ENCODE measurements at places on chromosomes 2 and 18.

DNA sequence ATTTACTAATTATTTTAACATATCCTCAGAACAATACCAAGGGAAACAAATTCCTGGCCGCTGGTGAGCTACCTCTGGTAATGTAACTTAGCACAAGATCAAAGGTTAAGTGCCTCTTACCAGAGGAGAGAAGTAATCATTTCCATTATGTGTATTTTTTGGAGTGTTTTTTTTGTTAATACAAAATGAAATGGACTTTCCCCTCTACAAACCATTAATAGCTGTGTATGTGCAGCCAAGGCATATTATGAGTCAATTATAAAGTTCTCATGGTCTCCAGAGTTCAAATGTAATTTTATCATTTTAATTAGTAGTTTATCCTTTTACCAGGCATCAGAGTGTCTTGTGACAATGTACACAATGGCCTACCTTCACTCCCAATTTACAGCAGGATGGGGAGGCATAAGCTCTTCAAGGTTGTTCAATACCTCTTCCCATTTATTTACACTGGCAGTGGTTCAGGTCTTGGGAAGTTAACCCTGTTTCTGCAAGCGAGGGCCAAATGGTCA lies 242.2 kb downstream of the TGIF1 start:
- no peak for DNase-seq

DNA sequence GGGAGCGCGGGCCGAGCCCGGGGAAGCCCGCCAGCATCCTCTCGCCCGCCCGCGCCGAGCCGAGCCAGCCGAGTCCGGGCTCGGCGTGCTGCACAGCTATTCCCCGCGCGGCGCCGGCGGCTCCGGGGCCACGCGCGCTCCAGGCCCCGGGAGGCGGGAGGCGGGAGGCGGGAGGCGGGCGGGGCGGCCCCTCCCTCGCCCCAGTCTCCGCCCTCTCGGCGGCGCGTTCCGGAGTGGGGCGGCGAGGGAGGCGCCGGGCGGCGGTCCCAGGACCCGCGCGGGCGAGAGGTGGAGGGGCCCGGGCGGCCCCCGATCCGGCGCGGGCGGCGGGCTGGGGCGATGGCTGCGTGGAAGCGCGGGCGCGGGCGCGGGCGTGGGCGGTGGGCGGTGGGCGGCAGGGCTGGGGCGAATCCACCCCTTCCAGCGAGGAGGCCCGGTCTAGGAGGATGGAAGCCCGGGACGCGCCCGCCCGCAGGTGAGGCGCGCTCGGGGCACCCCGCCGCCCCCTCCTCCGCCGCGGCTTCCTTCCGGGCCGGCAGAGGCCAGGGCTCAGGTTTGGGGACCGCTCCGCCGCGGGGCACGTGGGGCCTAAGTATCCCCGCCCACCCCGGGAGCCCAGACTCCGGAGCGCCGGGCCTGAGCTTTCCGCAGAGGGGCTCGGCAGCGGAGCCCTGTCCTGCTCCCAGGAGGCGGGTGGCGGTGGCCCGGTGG lies at the start of gene ADCY3:
TSS of gene ADCY3 (minus strand) at position 140 of the 711 bp plus-strand sequence. CDS start 1,250 bp downstream, outside the sequence.
- DNase-seq = peak; percentile 60

GRCh38 chr2:241799522-241800197 lies 9.3 kb upstream of the NEU4 start:
- DNase-seq = no peak

- DNase-seq = no peak
These were observed 377.3 kb downstream of the LNPK start for GRCh38 chr2:175624785-175625184.

- no peak for DNase-seq
These were observed 108.7 kb upstream of the SLC39A10 start for GRCh38 chr2:195548198-195548940.

GRCh38 chr2:144456680-144457079 lies 63.2 kb downstream of the ZEB2 start:
- DNase-seq = peak; percentile 87

DNA sequence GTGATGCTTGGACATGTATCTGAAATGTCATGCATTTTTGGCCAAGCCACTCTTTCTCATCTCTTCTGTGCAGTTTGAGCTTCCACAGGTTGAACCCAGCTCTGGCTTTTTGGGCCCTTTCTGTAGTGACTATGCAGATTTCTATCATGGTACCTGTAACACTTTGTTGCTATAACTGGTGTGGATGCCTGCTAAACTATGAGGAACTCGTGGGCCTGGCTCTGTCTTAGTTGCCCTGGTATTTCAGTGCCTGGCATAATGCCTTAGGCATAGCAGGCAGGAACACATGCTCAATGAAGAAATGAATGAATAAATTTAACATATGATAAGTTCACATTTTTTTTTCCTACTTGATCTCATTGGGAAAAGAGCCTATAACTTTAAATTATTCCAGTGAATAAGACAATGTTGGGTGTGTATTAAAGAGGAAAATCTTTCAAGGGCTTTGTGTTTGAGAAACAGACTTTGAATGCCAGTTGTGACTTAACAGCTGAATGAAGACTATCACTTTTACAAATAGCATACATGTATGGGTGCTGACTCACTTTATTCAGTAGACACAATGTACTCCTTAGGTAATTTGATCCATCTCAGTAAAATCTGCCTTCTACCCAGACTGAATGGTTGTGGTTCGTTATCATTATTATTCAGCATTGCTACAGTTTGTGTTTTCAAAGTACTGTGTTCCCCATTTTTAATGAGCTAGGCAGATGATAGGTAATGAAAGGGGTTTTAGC lies 86.4 kb upstream of the MAP4K3 start:
- DNase-seq = peak; percentile 89

- DNase-seq = no peak
These were observed 15.2 kb upstream of the AGFG1 start for GRCh38 chr2:227456772-227457171.

GRCh38 chr2:40113272-40113968 lies 334.4 kb upstream of the THUMPD2 start:
- DNase-seq = peak; percentile 91

- DNase-seq = no peak
These were observed 11.1 kb downstream of the OBSL1 start for GRCh38 chr2:219560037-219560892.

- peak; percentile 52 for DNase-seq
These were observed 107.3 kb downstream of the PLCL1 start for GRCh38 chr2:197911667-197912066.

- peak; percentile 27 for DNase-seq
These were observed 68.3 kb downstream of the BABAM2 start for GRCh38 chr2:27958711-27959378.

DNA sequence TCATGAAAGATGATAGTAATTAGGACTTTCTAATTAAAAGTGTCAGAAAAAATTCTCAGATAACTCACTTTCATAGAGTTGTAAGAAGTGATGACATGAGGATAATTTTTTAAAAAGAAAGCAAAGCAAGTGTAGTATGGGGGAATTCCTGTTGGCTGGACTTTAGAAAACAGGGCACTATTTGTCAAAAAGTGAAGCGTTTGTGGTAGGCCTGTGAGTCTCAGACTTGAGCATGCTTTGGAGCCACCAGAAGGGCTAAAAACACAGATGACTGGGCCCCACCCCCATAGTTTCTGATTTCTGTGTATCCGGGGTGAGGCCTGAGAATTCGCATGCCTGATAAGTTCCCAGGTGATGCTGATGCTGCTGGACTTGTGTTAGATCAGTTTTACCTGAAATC lies 222.6 kb upstream of the LRRTM1 start:
- DNase-seq = no peak

- no peak for DNase-seq
These were observed 72.3 kb downstream of the PRELID3A start for GRCh38 chr18:12479982-12480381.

DNA sequence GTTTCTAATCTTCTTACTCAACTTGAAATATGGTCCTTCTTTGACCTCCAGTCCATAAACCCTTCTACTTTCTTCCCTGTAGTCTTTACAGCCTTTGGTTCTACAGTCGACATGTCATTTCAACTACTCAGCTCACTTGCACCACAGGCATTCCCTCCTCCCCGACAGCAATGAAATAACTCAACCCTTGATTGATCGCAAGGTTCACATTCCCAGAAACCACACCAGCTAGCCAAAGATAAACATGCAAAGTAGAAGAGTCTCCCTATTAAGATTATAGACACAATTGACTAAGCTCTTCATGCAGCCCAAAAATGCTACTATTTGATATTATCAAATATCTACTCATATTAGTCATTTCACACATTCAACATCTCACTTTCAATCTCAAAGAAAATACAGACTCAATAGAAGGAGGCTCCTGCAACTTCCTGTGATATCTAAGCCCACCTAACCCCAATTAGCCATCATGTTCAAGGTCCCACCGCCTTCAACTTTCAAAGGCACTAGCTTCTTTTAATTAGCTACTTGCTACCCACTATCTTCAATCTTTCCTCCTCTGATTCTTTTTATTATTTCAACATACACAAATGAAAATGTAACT lies 50.8 kb downstream of the RTTN start:
- peak; percentile 95 for DNase-seq

DNA sequence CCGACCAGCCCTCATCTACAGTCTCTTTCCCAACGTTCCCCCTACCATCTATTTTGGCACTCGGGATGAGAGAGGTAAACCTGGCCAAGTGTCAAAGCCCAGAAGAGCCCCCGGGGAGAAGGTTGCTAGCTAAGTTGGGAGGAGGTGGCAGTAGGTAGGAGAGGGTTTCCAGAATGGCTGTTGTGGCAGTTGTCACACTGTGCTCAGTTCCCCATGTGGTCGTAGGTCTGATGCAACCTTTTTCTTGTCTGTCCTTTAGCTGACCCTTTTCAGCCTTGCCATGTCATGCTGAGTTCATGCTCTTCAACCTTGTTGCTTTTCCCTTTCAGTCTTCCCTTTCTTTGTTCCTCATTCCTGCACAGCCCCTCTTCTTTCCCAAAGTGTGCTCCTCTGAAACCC lies 34.5 kb downstream of the TTLL4 start:
- DNase-seq = no peak

- DNase-seq = peak; percentile 53
These were observed 24.3 kb upstream of the VIT start for GRCh38 chr2:36672199-36672598.

- peak; percentile 73 for DNase-seq
These were observed 51.3 kb downstream of the ACSL3 start for GRCh38 chr2:222912117-222912516.

GRCh38 chr2:181602017-181602416 lies 54.9 kb downstream of the CERKL start:
- no peak for DNase-seq

- DNase-seq = peak; percentile 76
These were observed 149.9 kb downstream of the RBM43 start for GRCh38 chr2:151111599-151112278.

GRCh38 chr2:77169426-77169825 lies 352.8 kb downstream of the LRRTM4 start:
- DNase-seq = no peak

DNA sequence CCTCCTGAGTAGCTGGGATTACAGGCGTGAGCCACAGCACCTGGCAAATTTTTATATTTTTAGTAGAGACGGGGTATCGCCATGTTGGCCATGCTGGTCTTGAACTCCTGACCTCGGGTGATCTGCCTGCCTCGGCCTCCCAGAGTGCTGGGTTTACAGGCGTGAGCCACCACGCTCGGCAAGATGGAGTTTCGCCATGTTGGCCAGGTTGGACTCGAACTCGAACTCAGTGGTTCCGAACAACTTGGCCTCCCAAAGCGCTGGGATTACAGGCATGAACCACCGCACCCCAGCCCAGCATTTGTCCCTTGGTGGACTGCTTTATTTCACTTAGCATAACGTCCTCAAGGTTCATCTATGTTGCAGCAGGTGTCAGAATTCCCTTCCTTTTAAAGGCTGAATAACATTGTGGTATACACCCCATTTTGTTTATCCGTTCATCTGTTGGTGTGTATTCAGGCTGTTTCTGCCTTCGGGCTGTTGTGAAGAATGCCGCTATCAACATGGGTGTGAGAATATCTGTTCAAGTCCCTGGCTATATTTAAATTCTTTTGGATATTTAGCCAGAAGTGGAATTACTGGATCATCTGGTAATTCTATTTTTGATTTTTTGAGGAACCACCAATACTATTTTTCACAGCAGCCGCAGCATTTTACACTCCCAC lies 1.2 kb upstream of the CENPA start:
- DNase-seq = no peak

DNA sequence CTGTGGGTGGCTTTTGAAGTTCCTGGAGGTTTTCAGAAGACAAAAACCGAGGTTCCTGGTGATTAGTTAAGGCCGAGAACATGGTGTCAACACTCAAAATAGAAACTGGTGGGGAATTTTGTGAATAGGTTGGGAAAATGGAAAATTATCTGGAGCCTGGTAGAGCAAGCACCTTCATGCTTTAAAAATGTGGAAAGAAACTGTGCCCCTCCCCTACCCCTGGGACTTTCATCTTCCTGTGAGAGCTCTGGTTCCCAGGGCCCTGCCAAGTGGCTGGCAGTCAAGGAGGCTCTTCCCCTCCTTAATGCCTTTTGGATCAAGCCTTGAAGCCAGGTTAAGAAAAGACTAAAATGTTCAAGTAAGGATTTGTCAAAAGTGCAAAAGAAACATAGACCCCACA lies 1.9 kb upstream of the CRACDL start:
- DNase-seq = no peak

GRCh38 chr2:219522111-219523030 lies 8.1 kb downstream of the ASIC4 start:
- peak; percentile 71 for DNase-seq

- DNase-seq = peak; percentile 68
These were observed 92.2 kb upstream of the MBOAT2 start for GRCh38 chr2:9095690-9096089.

GRCh38 chr2:141392517-141393213 lies 738.2 kb downstream of the LRP1B start:
- peak; percentile 87 for DNase-seq

- DNase-seq = peak; percentile 32
These were observed at the start of gene DLGAP1 for GRCh38 chr18:4455113-4455811. Gene DLGAP1 (minus strand): TSS chr18:4455307.
